ENCODE measurements at places on chromosomes 16 and 17.

DNA sequence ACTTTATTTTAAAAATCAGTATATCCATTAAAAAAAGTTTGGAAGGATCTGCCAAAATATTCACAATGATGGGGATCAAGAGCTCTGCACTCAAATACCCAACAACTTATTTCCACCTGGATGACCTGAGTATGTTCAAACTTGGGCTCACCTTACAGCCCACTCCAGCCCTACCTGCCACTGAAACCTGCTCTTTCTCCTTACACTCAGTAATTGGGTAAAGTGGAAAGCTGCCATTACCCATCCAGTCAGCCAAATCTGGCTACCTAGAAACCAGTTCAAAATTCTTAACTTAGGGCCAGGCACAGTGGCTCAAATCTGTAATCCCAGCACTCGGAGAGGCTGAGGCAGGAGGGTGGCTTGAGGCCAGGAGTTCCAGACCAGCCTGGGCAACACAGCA lies 9.6 kb downstream of the VPS53 start:
- DNase-seq: no peak

- no peak for DNase-seq
Observed at GRCh38 chr16:80210787-80211186, 330.0 kb upstream of the DYNLRB2 start.

GRCh38 chr17:12429116-12429515 lies 236.6 kb upstream of the MYOCD start:
- no peak for DNase-seq

GRCh38 chr17:20123209-20123608 lies 114.0 kb downstream of the SPECC1 start:
- no peak for DNase-seq

GRCh38 chr16:4982056-4982867 lies 24.1 kb downstream of the SEC14L5 start:
- no peak for DNase-seq

- no peak for DNase-seq
Observed at GRCh38 chr16:19785512-19786130, 67.5 kb downstream of the IQCK start.

GRCh38 chr17:8421571-8421970 lies 14.1 kb upstream of the NDEL1 start:
- no peak for DNase-seq

GRCh38 chr17:4641297-4642195 lies at the start of gene ALOX15:
Gene ALOX15 (minus strand): TSS chr17:4641678. CDS start chr17:4641651, 27 bp downstream.
- no peak for DNase-seq

DNA sequence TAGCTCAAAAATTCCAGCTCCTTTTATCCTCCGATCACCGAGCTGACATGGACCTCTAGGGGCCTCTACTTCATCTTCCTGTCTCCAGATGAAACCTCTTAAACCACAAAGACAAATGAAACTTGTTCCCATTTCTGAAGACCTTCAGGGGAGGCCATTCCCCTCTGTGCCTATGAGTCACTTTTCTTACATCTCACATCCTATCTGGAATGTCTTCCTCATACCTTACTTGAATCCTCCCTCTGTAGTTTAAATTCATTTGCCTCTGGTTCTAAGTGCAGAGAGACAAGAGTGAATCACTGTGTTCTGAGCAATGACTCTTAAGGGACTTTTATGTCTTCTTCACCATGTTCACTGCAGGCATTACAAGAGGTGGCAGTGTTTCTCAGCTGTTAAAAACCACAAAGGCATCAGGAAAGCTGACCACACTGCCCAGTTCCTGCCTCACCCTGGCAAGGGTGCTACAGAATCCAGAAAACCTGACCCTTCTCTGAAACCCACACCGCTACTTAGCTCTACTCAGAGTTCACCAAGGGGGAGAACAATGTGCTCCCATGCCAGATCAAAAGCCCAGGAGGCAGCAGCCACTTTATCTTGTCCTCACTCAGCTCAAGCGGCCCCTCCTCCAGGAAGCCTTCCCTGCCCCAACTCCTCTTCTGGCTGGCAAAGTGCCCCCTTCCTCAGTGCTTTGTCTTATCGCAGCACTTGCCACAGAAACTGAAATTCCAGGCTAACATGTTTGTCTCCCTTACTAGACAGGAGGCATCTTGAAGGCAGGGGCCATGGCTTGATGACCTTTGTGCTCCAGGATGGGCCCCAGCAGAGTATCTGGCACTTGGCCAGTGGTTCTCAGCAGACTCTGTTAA lies 6.4 kb downstream of the CUEDC1 start:
- DNase-seq: no peak

- DNase-seq: no peak
Observed at GRCh38 chr17:11986179-11986941, 10.9 kb downstream of the ZNF18 start.

DNA sequence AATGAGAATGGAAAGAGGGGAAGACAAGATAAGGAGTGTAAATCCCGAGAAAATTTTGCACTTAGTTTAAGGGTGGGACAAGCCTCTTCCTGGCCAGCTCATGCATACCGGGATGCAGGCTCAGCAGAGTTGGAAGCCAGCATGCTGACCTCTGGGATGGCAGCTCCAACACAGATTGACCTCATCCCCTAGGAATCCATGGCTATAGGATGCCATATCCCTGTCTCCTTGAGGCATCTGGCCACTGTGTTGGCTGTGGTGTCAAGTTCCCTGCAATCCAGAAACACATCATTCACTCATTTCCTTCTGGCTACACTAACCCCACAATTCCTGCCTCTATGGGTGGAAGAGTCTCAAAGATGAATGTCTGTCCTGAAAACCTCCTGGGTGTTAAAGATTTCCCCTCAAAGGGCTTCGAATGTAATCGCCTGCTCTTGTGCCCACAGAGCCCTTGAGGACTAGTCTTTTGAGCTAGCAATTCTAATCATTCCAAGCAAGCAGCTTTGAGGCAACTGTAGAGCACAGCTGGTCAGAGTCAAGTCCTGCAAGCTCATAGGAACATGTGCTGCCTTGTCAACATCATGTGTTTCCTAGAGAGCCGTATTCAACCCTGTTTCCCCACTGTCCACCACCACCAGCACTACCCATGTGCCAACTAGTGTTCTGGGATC lies 141.4 kb downstream of the PMP22 start:
- no peak for DNase-seq

GRCh38 chr17:75476752-75477489 lies 20.5 kb downstream of the TMEM94 start:
- no peak for DNase-seq

DNA sequence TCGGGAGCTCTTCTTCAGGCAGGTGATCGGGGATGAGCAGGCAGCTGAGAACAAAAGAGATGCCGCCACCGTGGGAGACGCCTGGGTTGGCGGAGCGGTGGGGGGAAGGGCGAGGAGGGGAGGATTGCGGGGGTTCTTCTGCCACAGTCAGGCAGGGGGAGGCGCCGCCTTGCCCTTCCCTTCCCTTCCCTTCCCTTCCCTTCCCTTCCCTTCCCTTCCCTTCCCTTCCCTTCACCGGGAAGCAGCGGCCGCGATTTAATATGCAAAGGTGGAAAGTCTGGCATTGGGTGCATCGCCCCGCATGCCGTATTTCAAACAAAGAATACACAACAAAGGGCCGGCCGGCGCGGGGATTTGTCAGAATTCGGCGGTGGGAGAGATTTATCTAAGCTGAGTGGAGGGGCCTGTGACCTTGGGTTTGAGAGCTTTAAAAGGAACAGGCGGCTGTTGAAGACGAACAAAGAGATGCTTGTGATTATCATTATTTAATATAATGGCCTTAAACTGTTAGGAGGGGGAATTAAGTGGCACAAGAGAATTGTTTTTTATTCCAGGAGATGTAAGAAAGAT lies 262.3 kb upstream of the TNRC6C start:
- no peak for DNase-seq

GRCh38 chr17:62681061-62681938 lies 53.8 kb downstream of the MRC2 start:
- DNase-seq: no peak

DNA sequence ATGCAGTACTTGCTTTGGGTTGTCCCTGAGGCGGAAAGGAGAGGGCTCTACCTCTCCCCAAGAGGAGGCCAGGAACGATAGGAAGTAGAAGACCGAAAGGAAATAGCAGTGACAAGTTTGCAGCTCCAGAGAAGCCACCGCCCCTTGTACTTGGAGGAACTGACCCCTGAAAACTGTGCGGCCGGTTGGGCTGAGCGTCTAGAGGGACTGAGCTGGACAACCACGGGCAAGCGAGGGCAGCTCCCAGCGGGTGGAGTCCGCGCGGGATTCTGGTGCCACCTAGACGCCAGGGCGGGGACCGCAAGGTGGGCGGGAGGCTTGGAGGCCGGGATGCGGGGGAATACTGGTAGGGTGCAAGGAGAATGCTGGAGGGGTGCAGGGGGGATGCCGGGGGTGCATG lies 1.3 kb upstream of the SLC6A4 start:
- no peak for DNase-seq

Data from NCI-H2081 treated with DMSO at 0.1 percent for 48 hours (cell line).